Lung (tissue), 17 donors: ENCODE measurements at places on chromosomes 2 and 18.
A peak's percentile ranks its signal among the peaks of the same experiment; 100 is the strongest.

GRCh38 chr2:71586471-71586870 is 133.1 kb downstream of the DYSF start:
- no peak for DNase-seq

- no peak for DNase-seq
Measured at GRCh38 chr2:145356056-145356455, 836.1 kb upstream of the ZEB2 start.

DNA sequence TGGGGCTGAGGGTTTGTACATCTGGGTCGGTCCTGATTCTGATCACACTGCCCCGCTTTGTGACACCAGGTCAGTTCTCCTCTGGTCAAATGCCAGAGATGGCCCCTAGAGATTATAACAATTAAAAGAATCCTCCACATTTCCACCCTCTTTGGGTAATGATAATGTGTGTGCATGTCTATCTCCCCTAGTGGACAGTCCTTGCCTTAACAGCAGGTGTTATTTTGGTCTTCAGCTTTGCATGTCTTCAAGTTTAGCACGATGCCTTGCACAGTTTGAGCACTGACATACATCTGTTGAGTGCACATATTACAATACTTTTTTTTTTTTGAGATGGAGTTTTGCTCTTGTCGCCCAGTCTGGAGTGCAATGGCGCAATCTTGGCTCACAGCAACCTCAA is 25.7 kb upstream of the COX7A2L start:
- DNase-seq = no peak

- DNase-seq = no peak
Measured at GRCh38 chr18:10003866-10004265, 90.0 kb downstream of the VAPA start.

DNA sequence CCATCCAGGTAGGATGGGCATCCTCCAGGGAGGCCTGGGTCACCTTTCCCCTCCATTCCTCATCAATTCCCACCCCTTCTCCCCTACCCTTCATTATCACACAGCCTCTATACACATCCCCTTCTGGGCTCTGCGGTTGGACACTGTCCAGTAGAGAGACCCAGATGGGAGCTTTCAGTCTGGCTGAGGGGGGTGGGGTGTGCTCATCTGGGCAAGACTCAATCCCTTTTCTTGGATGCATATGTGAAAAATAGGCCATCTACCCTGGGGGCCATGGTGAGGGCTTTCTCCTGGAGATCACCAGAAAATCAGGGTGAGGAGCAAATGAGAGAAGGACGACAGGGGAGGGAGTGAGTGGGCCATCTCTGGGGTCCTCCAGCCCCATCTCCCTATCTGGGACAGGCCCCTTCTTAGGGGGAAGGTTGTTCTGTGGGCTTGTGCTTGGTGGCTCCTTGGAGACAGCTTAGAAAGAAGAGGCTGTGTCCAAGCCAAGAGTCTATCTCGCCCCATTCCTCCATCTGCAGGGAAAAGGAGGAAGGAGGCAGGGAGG is 160.1 kb downstream of the DYSF start:
- no peak for DNase-seq

DNA sequence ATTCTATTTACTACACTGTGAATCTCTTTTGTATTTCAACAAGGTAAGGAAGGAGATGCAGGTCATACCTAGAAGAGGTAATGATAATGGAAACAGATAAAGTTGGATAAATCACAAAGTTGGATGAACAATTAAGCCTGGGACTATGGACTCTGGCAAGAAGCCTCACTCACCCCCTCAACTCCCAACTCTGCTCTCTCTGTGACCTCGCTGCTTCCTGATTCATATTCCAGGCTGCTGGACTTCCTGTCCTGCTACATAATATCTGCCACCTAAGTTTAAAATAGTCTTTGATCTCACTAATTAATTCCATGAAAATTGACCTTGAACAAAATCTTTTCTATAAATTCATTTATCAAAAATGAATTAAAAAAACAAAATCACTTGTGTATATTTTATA is 215.3 kb downstream of the CALCRL start:
- no peak for DNase-seq

- no peak for DNase-seq
Measured at GRCh38 chr2:55843994-55844345, 79.6 kb downstream of the EFEMP1 start.

GRCh38 chr2:184735611-184736010 is 137.3 kb downstream of the ZNF804A start:
- no peak for DNase-seq

DNA sequence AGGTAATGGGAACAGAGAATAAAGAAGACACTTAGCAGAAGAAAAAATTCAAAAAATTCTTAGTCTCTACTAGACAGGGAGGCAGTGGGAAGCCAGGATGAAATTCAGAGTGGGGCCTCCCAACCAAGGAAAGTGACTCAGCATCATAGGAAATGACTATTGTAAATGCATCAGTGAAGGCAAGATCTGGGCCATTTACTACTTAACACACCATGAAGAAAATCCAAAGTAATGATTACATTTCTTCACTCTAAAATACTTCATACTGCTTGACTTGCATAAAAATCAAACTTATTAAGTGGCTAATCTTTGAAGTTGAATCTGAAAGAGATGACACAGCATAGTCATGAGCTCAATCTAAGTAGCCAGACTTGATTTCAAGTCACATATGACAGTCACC is 405.8 kb upstream of the SLC39A10 start:
- DNase-seq = no peak

DNA sequence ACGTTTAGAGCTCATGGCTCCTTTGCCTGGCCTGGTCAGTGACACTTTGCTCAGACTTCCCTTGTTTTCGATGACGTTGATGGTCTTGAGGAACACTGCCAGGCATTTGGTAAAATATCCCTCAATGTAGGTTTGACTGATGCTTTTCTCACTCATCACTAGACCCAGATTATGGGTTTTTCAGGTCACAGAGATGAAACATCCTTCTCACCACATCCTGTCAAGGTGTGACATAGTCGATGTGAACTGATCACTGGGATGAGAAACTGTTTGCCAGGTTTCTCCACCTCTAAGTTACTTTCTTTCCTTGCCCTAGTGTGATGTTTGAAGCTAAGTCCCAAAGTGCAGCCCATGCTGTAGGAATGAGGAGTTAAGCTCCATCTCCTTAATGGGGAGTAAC is 81.5 kb downstream of the AFF3 start:
- no peak for DNase-seq

DNA sequence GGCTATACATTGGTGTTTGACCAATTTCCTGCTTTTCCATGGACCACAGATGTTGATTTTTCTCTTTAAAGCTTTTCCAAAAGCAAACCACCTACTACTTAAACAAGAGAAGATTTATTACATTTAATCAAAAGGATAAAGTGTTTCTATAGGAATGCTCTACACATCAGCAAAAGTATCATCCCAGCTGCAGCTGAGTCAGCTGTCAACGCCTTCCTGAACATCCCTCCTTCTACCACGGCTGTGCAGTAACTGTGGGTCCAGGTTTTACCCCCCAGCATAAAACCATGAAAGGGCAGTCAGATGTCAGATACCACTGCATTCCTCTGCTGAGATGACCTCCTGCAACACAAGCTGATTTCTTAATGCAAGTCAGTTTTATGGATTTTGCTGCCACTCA is 524.5 kb upstream of the MEX3C start:
- no peak for DNase-seq

- no peak for DNase-seq
Measured at GRCh38 chr18:62767836-62768557, 52.7 kb downstream of the PHLPP1 start.

DNA sequence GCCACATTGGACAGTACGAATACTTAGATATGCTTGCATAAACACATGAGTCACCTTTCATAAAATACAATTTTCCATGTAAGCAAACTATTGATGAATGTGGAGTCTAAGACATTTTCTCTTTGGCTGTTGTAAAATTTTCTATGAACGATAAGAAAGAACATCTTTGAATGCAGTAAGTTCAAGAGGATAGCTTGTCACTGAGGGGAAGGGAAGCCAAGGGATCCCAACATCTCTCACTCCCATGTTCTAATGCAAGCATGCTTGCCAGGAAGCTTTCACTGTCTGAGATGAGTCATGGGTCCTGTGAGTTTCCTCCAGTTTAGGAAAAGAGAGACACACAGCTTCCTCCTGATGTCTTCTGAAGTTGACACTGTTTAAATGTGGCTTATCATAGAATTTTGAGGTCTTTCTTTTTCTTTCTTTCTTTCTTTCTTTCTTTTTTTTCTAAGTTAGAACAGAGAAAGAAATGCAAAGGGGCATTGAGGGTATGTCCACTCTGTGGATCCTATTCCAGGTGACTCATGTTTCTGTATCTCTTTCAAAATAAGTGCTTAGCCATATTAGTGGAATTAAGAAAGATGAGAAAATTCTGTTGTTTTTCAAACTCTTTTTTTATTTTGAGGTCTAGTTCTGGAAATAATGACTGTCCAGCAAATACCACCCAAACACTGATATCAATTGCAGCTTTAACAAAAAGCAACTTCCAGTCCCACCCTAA is 146.6 kb downstream of the RDH14 start:
- DNase-seq = peak; percentile 61

DNA sequence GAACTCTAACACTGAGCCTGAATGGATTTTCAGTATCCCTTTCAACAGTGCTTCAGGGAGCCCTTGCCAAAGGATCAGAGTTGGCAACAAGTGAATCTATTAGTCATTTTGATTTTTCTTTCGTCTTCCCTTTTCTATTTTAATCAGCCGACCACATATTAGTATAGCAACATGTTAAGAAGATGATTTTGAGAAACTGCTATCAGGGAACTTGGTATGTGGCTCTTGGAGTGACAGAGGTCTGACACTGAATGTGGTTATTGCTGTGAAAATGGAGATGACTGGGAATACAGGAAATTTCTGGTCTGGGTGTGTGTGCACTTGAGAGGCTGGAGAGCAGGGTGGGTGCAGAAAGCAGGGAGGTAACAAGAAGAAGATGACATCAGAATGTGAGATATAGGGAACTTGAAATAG is 28.7 kb upstream of the IL1RL1 start:
- DNase-seq = no peak

DNA sequence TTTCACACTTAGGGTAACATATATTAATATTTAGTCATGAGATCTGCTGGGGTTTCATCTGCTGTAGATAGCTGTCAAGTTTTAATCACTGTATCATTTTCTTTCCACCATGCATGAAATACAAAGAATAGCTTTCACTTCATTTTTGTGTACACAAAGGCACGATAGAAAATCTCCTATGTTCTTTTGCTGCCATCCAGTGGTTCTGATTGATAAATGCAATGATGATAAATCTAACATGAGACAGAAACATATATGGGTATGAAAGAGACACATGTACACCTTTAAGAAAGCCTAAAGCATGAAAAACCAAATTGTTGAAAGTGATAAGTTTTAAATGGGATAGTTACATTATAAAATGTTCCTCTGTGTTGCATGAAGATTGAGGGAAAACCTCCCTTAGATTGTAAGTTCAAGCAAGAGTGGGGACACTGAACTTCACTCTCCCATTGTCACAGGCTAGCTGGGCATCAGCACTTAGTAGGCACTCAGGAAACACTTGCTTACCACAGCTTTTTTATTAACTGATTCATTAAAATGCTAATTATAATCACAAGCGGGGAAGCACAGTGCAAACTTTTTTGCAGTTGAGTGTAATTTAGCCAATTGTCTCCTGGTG is 31.2 kb downstream of the C1D start:
- DNase-seq = peak; percentile 90

DNA sequence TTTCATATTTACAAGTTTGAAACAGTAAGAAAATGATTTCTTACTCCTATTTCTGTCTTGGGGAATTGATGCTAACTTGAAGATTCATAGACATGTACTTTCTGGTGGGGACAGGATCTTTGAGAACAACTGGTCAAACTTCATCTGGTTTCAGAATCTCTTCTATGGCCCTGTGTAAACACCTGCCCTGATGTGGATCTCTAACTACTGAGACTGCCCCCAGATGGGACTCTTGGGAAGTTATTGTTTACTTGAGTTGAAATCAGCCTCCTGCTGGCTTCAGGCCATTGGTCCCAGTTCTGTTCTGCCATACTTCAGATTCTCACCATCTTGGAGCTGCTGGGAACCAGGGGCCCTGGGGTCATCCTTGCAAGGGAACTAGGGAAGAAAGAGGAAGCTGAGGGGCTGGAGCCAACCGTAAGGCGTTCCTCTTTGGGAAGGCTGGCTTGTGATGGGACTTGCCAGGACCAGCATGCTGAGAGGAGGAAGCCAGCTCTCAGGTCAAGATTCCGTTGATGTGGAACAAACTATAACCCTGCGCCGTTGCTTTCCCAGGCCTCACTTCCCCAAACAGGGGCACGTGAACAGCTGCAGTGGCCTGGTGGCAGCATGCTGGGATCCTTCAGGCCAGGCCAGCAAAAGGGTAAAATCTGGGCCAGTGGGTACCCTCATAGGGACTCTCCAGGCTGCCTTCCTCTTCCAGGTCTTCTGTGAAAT is 135.5 kb upstream of the CXCR4 start:
- DNase-seq = no peak

DNA sequence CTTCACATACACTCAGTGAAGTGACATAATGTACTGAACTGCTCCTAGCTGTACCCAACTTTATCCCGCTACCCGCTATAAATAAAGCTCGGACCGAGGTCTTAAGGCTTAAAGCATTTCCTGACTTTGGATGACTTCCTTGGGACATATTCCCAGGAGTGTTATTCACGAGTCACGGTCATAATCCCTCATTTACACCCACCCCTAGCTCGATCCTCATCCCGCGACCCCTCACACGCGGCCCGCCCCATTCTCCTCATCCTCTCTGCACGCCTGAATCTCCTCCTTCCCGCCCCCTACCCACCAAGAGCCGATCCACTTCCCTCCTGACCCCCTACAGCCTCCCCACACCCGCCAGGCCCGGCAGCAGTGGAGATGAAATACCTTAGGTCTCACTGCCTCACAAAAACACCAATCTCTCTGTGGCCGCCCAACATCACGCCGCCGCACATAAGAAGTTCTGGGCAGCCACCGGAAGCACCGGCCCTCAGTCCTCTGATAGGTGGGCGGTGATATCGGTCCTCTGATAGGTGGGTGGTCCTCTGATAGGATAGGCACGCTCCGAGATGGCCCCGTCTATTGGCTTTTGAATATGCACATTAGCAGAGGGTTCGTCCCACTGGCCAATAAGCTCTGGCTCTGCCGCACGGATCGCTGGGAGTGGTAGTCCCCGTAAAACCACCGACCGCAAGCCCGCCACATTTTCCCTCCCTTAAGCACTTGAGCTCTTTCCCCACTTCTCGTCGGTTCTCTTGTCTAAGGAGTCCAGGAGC is at the start of gene WDCP:
Gene WDCP (minus strand): TSS at position 462 of the 773 bp plus-strand sequence. CDS start 7,897 bp downstream, outside the sequence.
- DNase-seq = peak; percentile 98

- no peak for DNase-seq
Measured at GRCh38 chr18:34650121-34650545, 60.0 kb upstream of the DTNA start.
